ENCODE measurements at places on chromosomes 16 and 17.

DNA sequence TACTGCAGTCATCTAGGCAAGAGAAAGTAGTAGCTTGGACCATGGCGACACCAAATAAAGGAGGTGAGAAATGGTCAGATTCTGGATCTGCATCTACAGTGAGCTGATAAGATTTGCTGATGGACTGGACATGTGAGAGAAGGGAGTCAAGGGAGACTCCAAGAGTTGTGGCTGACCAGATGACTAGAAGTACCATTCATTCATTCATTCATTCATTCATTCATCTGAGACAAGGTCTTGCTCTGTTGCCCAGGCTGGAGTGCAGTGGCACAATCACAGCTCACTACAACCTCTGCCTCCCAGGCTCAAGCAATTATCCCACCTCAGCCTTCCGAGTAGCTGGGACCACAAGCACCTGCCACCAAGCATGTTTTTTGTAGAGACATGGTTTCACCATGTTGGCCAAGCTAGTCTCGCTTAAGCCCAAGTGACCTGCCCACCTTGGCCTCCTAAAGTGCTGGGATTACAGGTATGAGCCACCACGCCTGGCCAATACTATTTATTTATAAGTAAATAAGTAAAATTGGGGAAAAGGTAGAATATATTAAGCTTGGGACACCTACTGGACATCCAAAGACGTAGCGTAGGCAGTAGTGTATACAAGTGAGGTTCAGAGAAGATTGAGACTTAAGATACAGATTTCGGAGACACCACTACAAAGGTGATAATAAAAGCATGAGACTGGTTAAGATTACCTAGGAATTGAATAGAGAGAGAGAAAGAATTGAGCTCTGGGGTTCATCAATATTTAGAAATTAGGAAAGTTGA, 15.7 kb upstream of the RNF43 start:
- DNase-seq: no peak

- no peak for DNase-seq
These were observed 113.8 kb downstream of the SLC39A11 start for GRCh38 chr17:72978593-72979218.

DNA sequence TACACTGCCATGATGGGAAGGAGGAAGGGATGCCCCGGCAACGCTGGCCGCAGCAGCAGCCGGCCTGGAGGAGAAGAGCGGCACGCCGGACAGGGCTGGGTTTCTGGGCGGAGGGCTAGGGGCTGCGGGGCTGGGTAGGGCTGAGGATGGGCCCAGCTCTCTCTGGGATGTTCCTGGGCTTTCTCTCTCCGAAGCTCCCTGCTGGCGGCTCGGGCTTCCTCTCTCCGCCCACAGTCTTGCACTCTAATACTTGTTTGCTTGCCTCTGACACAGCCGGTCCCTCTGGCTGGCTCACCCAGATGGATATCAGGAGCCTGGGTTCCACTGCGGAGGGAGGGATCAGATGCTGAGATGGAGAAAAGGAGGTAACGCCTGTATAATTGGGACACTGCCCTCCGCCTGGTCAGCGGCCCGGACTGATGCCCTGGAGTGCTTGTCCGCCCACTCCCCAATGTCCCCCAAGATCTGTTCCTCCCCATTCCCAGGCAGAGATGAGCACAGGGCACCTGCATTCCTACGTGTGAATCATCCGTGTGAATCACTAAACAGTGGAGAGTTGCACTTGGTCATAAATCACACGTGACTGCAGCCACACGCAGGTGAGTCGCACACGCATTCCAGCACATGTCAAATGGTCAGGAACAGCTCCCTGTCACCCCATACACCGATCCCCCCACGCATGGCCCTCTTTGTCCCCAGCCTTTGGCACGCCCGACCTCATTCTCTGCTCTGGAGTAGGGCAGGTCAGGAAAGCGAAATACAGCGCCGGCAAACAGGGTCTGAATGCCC, at the start of gene ALOXE3:
TSS of gene ALOXE3 (minus strand) at position 535 of the 789 bp plus-strand sequence. CDS start at position 11, 524 bp downstream.
- peak; percentile 43 for DNase-seq

GRCh38 chr17:68820825-68821481, 134.2 kb downstream of the ABCA8 start:
- no peak for DNase-seq

- DNase-seq: no peak
These were observed 76.0 kb downstream of the ZNF18 start for GRCh38 chr17:11921296-11921695.

DNA sequence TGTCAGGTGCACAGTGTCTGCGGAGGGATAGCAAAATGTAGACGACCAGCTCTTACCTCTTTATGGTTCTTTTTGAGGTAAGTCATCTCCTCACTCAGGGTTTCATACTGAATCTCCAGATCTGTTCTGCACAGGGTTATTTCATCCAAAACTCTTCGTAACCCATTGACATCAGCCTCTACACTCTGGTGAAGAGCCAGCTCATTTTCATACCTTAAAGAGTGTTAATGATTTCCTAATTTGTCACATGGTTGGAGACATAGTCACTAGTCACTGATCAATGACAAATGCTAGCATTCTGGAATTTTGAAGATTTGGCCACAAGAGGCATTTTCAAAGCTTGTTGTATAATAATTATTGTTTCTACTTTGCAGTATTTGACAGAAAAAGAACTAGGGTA, 1.3 kb downstream of the KRT25 start:
- DNase-seq: no peak

DNA sequence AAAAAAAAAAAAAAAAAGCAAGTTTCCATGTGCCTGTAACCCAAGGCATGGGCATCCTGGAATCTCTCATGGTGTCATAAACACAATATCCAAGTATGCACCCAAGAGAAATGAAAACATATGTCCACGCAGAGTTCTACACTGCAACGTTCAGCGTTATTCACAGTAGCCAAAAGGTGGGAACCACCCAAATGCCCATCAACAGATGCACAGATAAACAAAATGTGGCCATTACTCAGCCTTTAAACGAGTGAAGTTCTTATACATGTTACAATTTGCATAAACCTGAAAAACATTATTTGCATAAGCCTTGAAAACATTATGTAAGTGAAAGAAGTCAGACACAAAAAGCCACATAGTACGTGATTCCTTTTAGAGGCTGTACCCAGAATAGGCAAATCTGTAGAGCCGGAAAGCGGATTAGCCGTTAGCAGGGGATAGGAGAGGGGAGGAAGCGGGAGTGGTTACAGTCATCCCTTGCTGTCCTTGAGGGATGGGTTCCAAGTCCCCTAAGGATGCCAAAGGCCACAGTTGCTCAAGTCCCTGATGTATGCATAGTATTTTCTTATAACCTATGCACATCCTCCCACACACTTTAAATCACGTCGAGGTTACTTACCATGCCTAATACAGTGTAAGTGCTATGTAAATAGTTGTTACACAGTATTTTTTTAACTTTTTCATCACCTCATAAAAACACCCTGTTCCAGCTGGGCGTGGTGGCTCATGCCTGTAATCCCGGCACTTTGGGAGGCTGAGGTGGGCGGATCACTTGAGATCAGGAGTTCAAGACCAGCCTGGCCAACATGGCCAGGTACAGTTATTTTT, 47.3 kb upstream of the DNAH17 start:
- no peak for DNase-seq

- DNase-seq: no peak
These were observed 44.2 kb downstream of the USP22 start for GRCh38 chr17:20998571-20999043.

DNA sequence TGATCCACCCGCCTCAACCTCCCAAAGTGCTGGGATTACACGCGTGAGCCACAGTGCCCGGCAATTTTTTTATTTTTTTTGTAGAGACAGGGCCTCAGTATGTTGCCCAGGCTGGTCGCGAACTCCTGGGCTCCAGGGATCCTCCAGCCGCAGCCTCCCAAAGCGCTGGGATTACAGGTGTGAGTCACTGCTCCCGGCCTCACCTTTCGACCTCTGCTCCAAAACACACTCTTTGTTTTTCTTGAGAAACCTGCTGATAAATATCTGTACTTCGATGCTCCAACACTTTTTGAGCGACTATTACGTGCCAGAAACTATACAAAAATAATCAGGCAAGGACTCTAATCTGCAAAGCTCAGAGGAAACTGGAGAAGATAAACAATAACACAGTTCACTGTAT, 1.0 kb downstream of the MED1 start:
- DNase-seq: no peak

- no peak for DNase-seq
These were observed 5.3 kb downstream of the UBALD1 start for GRCh38 chr16:4609200-4610010.

- DNase-seq: no peak
These were observed 190.2 kb upstream of the TNRC6C start for GRCh38 chr17:77768248-77768852.

DNA sequence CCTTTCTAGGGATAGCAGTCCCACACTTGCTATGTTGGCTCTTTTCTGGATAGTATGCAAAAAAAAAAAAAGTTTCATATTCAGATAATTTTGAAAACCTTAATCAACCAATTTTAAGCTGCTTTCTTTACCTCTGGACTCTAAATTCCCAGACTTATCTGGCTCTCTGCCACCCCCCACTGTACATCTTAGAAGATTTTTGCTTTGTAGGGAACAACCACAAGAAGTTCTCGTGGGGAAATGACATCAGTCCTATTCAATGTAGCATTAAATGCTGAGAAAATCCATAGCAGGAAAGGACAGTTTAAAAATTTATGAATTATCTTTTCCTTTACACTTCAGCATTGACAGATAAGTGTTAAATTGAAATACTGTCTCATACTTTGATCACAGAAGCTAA, 562.7 kb upstream of the HSBP1 start:
- no peak for DNase-seq

DNA sequence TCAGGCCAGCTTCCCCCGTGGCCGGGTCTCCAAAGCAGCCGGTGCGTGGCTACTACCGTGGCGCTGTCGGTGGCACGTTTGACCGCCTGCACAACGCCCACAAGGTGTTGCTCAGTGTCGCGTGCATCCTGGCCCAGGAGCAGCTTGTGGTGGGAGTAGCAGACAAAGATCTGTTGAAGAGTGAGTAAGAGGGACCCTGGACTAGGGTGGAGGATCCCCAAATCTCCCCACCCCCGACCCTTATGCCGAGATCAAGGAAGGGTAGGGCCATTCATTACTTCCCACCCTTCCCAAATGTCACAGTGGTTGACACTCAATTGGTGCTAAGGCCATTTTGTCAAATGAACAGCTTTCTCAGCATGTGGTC, 1.2 kb downstream of the COASY start:
- DNase-seq: no peak

DNA sequence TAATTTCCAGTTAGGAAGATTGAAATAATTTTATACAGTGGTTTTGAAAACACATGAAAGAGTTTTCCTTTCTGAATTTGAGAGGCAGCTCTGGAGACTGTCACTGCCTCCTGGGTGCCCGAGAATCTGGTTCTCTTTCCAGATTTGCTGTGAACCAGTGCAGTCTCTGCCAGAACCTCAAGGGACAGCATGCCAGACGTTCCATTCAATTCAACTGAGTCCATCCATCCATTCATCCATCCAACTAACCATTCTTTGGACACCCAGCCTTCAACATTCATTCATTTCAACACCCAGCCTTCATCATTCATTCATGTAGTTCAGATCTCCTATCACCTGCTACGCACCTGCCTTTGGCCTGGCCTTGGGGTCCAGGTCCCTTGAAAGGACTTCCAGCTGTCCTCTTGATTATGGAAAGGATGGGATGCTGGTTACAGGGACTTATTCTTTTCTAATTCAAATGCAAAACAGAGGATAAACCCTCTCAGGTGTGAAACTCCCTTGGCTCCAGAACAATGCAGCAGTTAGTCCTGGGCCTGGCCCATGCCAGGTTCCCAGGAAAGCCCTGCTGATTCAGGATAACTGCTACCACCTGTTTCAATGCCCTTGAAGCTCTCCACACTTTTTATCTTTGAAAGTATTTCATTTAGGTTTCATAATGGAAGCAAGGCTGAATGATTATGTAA, 68.7 kb downstream of the WSCD1 start:
- DNase-seq: no peak

DNA sequence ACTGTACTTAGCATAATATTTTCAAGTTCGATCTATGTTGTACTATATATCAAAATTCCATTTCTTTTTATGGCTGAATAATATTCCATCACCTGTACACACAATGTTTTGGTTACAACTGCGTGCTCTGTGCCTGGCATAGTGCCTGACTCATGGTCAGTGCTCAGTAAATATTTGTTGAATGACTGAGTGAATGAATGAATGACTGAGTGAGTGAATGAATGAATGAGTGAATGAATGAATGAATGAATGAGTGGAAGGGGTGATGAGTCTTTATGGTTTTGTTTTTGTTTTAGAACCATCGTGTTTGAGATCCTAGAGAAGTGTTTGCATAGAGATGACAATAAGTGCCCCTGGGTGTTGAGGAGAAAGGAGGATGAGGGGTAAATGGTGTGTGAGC, 155.3 kb downstream of the MRM1 start:
- DNase-seq: no peak

DNA sequence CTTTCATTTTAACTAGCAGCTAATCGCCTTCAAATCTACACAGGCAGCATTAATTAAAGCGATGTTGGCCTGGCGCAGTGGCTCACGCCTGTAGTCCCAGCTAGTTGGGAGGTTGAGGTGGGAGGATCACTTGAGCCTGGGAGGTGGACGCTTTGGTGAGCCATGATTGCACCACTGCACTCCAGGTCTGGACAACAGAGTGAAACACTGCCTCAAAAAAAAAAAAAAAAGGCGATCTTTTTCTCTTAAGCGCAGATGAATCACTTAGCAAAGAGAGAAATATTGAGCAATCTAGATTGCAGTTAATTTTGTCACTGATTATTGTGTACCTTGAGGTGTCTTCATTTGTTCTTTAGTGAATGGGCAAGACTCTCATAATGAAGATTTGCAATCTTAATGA, 12.4 kb downstream of the SNTB2 start:
- DNase-seq: no peak

DNA sequence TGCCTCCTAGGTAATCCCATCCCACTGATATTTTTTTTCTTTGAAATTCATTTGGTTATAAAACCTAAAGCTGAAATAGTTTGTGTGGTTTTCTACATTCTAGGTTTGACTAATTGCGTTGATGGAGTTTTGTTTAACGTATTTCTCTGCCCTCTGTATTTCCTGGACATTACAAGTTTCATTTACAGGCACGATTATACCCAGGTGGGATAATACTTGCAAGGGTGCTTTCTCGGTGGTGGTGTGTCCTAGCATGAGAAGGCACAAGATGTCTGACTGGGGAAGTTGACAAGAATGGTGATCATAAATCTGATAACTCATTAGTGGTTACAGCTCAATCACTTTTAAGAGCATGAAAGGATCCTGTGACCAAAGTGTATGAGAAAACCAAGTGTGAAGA, 45.0 kb downstream of the DYNLRB2 start:
- DNase-seq: no peak

DNA sequence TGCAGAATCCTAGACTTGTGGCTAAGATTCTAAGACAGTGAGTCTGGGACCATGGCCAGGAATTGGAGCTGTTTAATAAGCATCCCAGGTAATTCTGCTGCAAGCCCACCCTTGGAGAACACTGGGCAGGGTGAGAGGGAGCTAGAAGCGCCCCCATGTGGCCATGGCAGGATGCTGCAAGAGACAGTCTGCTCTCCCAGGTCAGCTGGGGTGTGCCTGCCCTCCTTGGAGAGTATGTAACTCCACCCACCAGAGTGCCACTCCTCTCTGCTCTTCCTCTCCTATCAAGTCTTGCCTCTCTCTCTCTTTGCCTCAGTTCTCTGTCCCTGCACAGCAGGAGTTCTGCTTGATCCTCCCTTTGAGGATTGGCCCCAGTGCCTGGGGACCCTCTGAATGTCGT, 14.9 kb downstream of the RCVRN start:
- peak; percentile 91 for DNase-seq

Measured in iPS-NIHi11 (cell line).